ENCODE measurements at places on chromosomes 12 and 14.

GRCh38 chr12:98823012-98823411 lies 177.9 kb downstream of the APAF1 start:
- DNase-seq: no peak

GRCh38 chr12:74539261-74539660 lies 1.6 kb downstream of the ATXN7L3B start:
- DNase-seq: no peak

DNA sequence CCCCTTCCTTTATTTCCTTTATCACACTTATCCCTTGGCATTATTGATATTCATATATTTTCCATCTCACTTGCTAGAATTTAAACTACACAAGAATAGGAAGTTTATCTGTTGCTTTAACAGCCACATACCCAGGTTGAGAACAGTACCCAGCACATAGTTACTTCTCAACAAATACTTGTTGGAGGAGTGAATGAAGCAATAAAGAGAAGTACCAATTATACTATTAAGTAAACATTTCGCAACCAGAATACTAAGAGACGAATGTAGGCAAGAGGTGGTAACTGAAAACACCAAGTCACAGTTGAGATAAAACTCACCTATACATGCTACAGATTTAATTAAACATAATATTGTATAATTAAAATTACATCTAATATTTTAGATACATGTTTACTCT lies 110.9 kb downstream of the FSCB start:
- no peak for DNase-seq

DNA sequence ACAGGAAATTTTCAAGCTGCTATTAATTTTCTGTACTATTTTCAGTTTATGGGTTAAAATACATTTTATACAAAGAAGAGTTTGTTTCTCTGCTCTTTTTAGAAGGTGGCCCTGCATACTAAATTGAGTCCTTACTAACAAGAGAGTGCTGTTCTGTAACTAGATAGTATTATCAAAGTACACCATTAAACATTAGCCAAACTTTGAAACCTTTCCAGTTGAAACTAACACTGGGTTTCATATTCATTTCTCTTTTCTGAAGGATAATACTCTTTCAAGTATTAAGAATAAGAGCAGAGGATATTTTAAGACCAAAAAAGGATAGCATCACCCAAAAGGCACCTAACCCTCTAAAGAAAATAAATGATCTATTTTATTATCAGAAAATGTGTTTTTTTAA lies 47.2 kb downstream of the PEBP1 start:
- DNase-seq: no peak

DNA sequence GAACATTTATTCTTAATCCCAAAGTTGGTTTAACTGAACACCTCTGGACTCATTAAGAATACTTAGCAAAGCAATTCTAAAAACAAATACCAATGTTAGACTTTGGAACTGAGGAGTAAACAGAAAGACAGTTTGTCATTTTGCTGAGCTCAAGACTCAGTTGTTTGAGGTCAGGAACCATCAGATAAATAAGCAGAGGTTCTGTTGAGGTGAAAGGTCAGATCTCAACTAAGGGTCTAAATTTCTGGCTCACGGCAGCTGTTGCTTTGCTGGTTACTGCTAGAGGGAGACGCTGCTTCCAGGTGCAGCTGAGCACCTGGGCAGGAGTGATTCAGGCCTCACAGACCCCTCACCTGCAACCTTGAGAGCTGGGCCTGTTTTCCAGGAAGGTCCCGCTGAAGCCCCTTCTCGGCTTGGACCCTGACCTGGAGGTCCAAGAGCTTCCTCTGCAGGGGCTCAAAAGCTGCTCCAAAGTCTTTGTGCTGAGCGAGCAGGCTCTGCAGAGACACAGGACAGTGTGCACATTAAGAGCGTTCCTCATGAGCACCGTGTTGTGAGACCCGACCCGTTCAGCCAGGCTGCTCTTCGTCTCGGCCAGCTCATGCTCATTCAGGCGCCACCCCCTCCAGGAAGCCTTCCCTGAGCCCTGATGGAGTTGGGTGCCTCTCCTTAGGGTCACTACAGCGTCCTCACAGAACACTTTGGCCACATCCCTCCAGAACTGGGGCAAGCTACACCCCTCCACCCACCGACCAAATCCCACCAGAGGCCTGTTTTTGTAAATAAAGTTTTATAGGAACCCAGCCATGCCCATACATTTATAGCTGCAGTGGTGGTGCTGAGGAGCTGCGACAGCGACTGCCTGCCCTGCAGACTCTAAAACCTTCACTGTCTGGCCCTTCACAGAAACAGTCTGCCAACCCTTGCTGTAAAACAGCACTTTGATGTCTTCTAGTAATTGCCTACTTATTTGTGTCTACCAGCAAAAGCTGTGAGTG lies 72.0 kb downstream of the SYNE3 start:
- DNase-seq: no peak

DNA sequence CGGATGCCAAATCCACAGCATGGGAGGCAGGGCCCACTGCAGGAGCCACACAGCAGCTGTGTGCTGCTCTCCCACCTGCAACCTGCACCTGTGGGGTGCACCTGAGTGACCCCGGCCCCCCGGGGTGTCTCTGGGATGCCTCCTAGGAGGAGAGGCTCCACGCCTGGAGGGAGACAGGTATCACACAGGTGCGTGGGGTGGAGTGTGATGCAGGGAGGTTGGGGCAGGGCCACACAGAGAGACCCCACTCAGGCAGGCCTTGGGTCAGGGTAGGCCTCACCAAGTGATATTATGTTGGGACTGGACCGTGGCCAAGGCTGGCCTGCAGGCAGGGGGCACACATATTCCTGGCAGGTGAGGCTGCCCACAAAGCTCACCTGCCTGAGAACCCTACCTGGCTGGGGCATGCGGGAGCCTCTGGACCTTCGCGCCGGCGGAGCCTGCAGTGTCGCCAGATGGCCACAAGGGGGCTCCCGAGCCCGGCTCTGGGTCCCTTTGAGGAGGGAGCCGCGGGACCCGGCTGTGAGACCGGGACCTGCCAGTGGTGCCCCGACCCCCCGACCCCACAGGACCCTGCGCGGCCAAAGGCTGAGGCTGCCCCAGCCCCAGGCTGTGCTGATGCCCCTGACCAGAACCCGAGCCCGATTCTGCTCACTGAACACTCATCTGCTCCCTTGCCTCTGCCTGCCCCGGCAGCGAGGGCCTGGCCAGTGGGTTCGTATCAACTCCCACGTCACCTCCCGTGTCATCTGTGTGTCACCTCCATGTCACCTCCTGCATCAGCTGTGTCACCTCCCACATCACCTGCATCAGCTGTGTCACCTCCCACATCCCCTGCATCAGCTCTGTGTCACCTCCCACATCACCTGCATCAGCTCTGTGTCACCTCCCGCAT lies 11.4 kb downstream of the TMEM121 start:
- no peak for DNase-seq

DNA sequence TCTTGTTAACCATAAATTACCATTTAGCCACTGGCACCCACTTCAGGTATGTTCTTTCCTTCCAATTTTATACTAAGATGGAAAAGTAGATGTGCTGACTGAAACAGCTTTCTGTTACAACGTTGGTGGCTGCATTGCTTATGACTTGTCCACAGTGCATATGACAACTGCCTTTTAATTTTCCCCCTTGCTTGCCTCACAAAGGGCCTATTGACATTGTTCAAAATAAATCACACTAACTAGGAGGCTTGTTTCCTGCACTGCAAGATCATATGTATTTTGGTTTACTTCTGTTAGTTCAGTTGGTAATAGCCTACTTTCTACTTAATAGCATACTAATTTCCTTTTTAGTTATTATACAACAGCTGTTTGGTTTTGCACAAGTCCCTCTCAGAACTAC lies 55.4 kb downstream of the SCAF11 start:
- DNase-seq: no peak

GRCh38 chr14:76827696-76828296 lies 1.6 kb downstream of the LRRC74A start:
- no peak for DNase-seq

DNA sequence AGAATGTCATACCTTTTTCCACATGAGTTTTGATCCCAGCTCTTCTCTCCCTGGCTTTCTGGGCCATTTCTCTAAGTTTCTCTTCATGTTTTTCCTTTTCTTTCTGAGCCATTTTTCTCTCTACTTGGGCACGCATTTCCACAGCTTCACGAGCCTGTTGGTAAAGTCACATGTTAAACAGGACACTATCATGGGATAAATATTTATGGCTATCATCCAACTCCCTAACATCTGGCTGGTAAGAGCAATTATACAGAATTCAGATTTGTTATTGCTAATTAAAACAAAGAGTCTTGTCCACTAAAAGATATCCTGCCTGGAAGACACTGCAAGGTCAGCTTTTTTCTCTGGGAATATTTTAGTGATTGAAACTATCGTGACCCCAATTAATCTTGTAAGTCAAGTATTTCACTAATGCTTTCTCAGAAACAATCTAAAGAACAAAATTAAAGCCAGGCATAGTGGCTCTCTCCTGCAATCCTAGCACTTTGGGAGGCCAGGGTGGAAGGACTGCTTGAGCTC lies 23.1 kb downstream of the SLIRP start:
- no peak for DNase-seq

DNA sequence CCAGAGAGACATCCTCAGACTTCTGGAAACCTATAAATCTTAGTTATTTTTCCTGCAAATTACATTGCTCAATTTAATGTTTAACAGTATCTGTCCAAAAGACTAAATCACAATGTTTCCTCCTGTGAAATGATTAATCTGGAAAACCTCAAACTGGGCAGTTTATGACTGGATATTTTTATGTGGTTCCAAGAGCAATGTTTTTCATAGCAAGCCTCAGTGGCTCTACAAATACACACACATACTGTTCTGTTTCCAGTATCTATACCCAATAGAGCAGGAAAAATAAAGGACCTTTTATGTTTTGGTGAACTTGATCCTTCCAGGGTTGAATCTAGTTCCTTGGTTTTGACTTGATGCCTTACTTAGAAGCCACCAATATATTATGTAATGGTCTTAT lies 9.2 kb downstream of the NID2 start:
- no peak for DNase-seq

DNA sequence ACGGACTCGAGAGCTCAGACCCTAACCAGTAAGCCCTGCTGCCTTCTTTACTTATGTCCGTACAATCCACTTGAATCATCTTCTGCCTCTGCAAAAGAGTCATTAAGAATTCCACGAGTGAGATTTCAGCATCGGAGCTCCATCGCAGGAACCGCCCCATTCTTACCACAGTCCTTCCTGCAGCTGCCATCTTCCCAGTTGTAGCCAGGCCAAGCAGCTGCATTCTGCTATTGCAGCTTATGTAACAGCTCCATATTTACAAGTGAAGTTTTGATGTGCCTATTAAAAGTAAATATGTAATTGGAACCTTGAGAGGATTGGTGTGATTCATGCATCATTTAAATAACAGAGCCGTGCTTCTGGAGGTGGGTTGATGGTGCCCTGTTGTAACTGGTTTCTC lies 157.4 kb downstream of the KICS2 start:
- DNase-seq: no peak

- no peak for DNase-seq
Measured at GRCh38 chr12:113016796-113017195, 38.5 kb downstream of the OAS2 start.

GRCh38 chr12:3040026-3040656 lies 37.0 kb upstream of the TSPAN9 start:
- DNase-seq: no peak

DNA sequence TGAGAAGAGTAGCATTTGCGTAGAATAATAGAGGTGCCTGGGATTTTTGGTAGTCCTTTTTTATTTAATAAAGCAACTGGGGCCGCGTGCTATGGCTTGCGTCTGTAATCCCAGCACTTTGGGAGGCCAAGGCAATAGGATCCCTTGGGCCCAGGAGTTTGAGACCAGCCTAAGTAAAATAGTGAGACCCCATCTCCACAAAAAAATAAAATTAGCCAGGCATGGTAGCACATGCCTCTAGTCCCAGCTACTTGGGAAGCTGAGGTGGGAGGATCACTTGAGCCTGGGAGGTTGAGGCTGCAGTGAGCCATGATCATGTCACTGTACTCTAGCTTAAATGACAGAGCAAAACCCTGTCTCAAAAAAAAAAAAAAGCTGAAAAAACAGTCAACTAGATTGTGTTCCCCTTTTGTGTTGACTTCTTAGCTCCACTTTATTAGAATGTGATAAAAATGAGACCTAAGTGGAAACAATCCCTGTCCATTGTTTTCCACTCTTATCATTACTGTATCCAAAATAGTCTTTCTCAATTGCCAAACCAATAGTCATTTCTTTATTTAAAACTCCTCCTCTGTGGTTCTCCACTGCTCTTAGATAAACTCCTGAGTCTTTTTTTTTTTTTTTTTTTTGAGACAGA lies 7.4 kb downstream of the PRKCH start:
- DNase-seq: no peak

DNA sequence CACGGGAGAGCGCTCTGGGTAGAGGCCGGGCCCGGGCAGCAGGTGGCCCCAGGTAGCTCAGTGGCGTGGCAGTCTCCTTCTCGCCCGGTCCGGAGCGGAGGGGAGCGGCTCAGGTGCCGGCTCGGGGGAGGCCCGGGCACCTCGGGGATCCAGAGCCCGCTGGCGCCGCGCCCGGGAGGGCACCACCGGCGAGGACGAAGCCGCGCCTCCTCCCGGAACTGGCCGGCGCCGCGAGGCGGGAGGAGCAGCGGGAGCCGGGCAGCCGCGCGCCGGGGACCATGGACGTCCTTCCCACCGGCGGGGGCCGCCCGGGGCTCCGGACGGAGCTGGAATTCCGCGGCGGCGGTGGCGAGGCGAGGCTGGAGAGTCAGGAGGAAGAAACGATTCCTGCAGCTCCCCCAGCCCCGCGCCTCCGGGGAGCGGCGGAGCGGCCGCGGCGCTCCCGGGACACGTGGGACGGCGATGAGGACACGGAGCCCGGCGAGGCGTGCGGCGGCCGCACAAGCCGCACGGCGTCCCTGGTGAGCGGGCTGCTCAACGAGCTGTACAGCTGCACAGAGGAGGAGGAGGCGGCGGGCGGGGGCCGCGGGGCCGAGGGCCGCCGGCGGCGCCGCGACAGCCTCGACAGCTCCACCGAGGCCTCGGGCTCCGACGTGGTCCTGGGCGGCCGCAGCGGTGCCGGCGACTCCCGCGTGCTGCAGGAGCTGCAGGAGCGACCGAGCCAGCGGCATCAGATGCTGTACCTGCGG lies 21.5 kb upstream of the GNS start:
- no peak for DNase-seq

- no peak for DNase-seq
Measured at GRCh38 chr12:116123451-116124258, 153.8 kb downstream of the MED13L start.

DNA sequence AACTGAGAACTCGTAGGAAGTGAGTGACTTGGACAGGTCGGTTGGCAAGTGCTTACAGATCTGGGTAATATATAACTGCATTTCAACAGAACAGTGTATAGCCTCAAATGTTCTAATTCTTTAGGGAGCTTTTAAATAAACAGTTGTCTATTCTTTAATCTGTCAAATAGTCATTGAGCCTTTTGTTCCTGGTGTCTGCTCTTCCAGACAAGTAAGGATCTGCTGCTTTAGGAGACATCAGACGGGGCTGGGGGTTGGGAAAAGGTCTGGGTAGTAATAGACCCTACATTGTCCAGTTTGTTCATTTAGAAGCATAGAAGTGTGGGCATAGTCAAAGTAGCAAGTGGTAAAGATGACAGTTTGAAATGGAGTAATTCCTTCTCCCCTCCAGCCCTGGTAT lies 2.0 kb downstream of the PTPN11 start:
- no peak for DNase-seq

Measured in GDM1 (cell line).